Stimulated activated CD8-positive, alpha-beta memory T cell treated with anti-CD3 and anti-CD28 coated beads, Interleukin-4, amount 100 ng/mL, for 24 hours (primary cell): ENCODE measurements at places on chromosomes 12 and 14.
A peak's percentile ranks its signal among the peaks of the same experiment; 100 is the strongest.

- DNase-seq, result no peak
Observed at GRCh38 chr12:127041985-127042625, 1224.9 kb upstream of the TMEM132C start.

DNA sequence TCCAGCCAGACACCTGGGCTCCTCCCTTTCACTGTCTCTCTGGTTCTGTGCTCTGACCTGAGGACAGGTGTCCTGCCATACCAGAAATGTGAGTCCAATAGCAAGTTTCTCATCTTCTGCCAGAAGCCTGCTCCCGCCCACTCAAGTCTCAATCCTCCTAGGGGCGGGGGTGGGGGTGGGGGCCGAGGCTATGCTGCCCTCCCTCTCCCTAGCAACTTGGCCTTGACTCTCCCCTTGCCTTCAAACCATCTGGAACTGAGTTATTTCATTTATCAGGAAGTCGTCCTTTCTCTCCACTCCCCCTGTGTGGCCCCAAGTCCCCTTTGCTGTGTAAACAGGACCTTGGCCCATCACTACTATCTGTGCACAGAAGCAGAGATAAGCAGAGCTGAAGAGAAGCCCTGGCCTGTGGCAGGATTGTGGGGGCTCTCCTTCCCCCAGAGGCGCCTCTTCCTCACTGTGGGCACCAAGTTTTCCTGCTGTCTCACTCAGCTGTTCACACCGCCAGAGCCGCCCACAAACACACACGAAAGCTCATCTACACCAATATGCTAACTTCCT, 117.1 kb downstream of the DPF3 start:
- DNase-seq, result no peak

GRCh38 chr12:15393995-15394394, 71.7 kb downstream of the PTPRO start:
- DNase-seq, result no peak

GRCh38 chr14:57749267-57749666, 116.6 kb downstream of the SLC35F4 start:
- no peak for DNase-seq

DNA sequence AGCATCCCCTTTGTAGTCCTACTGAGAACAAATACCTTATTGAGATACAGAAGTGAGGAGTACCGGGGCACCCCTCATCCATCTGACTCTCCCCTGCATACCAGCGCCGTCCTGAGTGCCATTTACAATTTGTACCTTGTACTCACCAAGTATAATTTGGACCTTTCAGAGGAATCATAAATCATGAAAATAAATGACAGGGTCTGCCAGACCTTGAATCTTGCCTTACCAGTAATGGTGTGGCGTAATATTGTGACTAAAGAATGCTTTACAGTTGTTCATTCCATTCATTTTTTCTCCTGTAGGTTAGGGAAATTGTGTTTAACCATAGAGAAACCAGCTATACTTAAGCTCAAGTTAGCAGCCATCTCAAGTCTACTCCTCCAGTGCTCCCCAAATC, 243.7 kb upstream of the RGS6 start:
- no peak for DNase-seq

- no peak for DNase-seq
Observed at GRCh38 chr12:107864235-107864634, 89.7 kb downstream of the ASCL4 start.

GRCh38 chr12:67275380-67275913, 6.3 kb downstream of the CAND1 start:
- no peak for DNase-seq

GRCh38 chr14:74618078-74618952, 6.3 kb upstream of the LTBP2 start:
- DNase-seq, result peak; percentile 66

DNA sequence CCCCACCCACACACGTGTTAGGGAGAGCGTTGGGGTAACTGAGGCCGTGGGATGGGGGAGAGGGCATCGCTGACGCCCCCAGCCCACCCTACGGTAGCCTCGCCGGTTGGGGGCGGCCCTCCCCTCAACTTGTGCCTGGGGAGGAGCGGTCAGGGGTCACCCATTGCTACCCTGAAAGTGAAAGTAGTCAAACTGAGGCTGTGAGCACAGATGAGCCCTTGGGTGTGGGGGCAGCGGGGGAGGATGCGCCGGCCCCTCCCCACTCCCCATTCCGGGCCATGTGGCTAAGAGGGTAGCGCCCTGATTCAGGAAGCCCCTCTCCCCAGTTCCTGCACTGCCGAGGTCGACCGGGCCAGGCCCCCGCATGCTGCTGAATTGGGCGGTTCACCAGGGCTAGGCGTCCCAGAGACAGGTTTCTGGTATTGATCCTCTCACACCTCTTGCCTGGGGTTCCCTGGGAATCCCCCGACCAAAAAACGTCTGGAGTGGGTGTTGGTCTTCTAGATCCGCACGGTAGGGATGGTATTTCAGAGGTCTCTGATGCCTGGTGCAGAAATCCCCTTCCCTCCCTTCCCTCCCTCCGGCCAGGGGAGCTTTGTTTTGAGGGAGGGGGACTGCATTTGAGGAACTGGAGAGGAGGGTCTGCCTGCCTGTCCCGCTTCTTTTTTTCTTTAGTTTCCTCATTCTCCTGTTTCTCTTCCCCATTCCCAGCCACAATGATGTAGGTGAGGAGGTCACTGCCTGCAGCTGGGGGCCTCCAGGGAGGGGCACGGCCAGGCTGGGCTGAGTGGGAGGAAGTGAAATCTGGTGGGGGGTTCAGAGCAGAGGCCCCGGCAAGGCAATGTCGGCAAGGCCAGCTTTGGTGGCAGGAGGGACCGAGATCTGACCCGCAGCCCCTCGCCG, 1.0 kb downstream of the SH2B3 start:
- peak; percentile 39 for DNase-seq
